ENCODE measurements at places on chromosomes 2 and 18. TPM values are rescaled to one million over a fixed set of nuclear protein-coding genes. Genes with fewer than 3 reads are reported as not detected.

DNA sequence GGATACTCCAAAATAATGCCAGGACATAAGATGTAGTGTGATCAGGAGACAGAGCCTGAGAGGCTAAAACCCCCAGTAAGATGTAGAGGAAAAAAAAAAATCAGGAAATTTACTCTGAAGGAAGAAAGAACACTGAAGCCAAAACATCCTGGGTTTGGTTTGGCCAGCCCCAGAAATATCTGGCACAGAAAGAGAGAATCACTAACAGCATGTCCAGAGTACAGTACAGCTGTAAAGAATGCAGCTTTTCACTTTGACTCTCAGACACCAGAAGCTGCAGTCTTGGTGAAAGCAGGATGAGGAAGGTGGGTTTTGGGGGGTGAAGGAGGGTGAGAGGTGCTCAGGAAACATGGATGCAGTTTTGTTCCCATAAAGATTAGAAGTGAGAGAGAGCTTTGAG lies 1577.7 kb upstream of the ACVR2A start:
- DNase-seq: peak; percentile 2

DNA sequence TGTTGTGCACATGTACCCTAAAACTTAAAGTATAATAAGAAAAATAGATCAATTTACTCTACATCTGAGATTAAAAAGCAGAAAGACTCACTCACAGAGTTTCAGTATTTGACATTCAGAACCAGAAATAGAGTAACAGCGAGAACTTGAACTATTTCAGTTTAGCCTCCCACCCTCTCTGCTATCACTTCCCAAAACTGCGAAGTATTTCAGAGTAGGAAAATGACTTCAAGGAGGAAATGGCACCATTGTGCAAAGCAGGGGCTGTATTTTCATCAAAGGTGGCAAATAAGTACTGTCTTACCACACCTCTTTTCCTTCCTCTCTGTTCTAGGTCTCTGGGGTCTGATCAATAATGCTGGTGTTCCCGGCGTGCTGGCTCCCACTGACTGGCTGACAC lies 13.6 kb downstream of the DHRS9 start:
- no peak for DNase-seq

- DNase-seq: no peak
These were observed 31.8 kb downstream of the CYRIA start for GRCh38 chr2:16633621-16634430.

DNA sequence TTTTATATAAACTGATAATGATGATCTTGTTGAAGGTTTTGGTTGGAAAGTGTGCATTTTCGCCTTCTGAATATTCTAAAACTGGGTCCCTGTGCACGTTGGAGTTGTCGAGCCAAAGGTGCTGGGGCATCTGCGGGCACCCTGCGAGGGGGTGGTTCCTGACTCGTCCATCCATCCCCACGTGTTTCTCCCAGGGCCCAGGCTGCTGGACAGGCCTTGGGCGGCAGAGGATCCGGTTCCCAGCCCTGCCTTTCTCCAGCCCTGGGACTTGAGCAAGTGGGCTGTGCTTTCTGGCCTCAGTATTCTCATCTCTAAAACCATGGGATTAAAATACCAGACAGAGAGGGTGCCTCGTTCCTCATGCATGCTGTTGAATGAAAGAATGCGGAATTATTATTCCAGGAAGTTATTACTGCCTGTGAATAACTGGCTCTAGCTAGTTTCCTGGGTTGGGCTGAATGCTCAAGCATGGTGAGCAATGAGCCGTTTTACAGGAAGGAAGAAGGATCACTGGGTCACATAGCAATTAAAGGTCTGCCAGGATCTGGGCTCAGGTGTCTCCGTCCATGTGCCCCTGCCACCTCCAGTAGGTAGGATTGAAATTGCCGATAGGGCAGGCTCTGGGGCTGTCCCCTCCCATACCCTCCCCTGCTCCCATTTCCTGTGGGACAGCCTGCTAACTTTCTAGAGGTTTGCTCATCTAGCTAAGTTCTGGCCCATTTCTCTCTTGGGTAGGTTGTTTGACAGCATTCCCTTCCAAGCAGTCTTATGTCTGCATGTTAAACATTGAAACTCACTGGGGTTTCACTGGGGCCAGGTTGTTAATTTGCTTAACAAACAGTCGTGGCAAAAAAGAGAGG lies 77.2 kb upstream of the HS6ST1 start:
- DNase-seq: peak; percentile 2

- DNase-seq: no peak
These were observed 273.2 kb downstream of the ARHGAP15 start for GRCh38 chr2:143402451-143402850.

DNA sequence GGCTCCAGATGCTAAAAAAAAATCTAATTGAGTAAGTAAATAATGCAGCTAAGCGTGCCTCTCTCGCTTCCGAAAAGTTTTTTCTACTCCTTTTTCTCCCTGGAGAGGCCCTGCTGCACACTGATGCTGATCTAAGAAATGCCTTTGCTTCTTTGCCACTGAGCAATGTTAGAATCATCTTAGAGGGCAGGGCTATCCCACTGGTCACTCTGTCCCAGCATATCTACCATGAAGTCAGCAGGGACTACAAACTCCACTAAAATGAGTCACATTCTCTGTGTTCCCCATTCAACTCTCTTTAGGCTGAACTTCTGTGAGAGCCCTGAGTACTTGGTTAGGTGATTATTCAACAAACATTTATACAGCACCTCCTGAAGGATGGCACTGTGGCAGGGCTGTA lies 127.6 kb upstream of the LYPD1 start:
- peak; percentile 64 for DNase-seq

DNA sequence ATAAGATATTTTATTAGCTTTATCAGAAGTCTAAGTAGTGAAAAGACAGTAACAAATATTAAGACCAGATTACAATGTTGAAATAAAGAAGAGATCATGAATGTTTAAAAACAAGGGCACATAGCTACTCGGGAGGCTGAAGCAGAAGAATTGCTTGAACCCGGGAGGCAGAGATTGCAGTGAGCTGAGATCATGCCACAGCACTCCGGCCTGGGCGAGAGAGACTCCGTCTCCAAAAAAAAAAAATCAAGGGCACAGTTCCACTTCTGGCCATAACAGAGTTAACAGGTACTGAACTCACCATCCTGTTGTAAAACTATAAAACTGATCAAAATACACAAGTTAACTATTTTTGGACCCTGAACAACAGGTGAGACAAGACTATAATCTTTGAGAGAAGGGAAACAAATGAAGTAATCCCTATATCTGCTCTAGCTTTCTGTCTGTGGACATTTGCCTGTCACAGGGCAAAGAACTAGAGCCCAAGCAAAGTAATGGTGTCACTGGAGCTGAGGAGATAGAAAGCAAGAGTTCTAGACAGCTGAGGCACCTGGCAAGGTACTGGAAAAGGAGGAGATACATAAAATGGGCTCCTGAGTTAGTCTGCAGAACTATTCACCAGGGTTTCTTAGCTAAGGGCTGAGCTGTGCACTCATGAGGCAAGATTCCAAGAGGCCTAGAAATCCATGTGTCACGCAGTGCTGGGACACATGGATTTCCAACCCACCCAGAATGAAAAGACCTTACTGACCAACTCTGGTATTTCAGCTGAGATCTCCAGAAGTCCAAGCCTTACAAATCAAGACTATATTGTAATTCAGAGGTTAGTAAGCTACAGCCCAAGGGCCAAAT lies 15.2 kb downstream of the MMADHC start:
- DNase-seq: no peak

Gene IL1RN
- total RNA-seq: 1.1 TPM

DNA sequence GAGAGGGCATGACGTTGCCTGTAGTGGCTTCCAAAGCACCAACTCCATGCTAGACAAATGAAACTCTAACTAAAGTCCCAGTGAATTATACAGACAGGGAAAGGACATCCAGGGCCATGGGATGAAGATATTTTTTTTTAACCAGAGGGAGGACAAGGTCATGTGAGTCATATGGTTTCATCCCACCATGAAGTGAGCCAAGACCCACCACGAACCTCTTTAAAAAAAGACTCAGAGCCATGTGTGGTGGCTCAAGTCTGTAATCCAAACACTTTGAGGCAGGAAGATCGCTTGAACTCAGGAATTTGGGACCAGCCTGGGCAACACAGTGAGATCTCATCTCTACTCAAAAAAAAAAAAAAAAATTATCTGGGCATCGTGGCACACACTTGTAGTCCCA lies 115.2 kb downstream of the LIPG start:
- DNase-seq: no peak

DNA sequence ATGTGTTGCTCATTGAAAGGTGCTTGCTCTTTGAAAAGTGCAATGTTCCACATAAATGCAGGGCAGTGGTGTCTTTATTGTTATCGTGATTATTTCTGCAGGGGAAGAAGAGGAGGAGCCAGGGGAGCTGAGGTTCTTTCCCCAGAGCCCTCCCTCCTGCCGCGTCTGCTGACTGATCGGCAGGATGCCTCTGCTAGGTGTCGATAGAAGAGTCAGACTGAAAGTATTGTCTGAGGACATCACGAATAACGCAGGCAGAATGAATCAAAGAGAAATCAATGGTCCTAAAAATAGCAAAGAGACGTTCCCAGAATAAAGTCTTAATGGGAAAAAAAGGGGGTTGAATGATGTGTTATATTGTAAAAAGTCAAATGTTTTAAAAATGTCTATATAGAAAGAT lies 47.4 kb upstream of the SIX3 start:
- DNase-seq: no peak

DNA sequence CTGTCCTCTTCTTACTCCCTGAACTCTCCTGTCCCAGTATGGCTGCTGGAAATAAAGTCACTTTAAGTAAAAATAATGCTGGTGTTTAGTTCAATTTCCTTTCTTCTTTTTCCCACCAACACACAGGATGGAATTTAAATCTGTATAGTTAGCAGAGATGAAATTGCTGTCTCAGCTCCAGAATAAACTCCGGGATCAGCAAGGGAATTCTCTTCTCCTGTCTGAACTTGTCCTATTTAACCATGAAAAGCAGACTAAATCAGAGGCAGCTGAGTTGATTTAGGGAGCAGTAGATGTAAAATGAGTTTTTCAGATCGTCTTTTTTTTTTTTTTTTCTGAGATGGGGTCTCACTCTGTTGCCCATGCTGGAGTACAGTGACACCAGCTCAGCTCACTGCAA lies 25.9 kb downstream of the TTLL4 start:
- DNase-seq: no peak

Gene REEP1
- not detected for total RNA-seq

DNA sequence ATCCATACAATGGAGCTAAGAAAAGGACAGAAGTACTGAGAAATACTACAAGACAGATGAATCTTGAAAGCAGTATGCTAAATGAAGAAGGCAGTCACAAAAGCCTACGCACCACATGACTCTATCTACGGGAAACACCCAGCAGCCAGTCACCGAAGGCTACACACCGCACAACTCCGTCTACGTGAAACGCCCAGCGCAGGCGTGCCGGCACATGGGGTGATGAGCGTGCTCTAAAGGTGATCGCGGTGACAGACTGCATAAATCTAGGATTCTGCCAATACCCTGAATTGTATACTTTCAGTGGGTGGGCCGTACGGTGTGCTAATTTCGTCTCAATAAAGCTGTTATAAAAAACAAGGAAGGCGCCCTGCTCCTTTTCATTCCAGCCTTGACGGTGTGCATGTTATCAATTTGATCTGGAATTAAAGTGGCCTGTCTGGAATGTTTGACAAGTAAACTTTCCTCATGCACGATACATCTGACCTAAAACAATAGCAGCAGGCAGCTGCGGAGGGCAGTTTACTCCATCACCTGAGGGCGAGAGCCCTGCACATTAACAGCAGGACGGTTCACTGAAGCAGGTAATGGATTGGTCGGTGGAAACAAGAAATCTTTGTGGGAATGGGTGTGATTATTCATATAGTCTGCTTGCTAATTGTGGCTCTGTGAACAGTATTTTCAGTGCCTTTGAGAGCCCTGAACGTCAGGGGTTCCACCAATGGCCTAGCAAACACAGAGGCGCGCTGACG lies 86.2 kb upstream of the SALL3 start:
- no peak for DNase-seq

Gene SLC35F6
- 80.8 TPM for total RNA-seq

Gene LCT
- not detected for total RNA-seq

Gene FKBP1B
- 3.5 TPM for total RNA-seq

Gene POTEI
- not detected for total RNA-seq

- no peak for DNase-seq
These were observed 17.5 kb upstream of the RANBP2 start for GRCh38 chr2:108701806-108702205.

- no peak for DNase-seq
These were observed 79.8 kb upstream of the ZFP36L2 start for GRCh38 chr2:43306197-43306596.

Gene SIX2
- total RNA-seq: 2.9 TPM

- DNase-seq: no peak
These were observed 422.2 kb upstream of the POU3F3 start for GRCh38 chr2:104431701-104432121.

DNA sequence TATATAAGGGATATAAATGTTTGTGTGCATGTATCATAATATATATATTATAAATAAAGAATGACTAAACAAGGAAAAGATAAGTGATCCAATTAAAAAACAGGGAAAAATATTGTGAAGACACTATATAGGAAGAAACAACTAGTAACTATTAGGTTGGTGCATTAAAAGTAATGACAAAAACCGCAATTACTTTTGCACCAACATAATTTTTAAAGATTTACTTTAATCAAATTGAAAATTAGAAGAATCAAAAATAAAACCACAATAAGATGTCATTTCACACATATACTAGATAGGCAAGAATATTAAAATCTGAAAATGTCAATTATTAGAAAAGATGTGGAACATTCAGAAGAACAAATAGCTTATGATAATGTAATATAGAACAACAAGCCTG lies 595.9 kb downstream of the KCNJ3 start:
- no peak for DNase-seq

DNA sequence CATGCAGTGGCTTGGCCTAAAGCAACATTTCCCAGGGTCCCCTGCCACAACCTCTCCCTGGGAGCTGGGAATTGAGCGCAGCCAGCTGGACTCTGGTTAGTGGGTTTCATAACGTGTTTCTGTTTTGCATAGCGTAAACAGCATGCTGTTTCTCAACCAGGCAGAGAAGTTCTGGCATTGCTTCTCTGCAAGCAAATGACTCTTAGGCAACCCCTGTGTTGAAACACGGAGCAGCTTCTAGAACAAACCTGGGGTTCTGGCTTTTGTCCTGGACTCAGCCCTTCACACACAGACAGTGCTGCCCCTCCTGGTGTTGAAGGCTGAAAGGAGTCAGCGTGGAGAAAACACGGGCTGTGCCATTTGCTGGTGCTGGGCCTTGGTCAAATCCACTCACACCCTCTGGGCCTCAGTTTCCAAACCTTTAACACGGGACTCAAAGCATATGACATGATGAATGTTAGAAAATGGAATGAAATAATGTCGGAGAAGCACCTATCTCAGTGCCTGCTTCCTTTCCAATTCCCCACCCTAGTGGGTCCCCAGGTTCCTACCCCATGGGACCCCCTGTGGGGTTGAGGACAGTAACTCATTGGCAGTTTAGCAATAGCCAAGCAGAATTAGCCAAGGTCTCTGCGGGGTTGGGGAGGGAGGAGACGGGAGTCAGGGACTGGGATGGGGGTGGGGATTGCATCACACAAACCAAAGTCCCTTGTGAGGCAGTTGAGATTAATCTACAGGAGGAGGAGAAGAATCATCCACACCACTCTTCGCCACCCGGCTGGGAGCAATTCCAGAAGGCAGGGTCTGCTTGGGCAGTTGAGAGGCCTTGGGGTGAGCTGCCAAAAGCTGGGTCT lies 30.2 kb upstream of the IL1R2 start:
- DNase-seq: peak; percentile 100

All from fibroblast of the aortic adventitia (primary cell).